Stimulated activated CD4-positive, alpha-beta T cell treated with anti-CD3 and anti-CD28 coated beads, Interleukin-12 subunit alpha, Interleukin-12 subunit beta, amount 100 ng/mL, for 48 hours (primary cell): ENCODE measurements at places on chromosomes 3 and 15.

GRCh38 chr3:116048991-116049390 lies 396.3 kb downstream of the LSAMP start:
- no peak for DNase-seq

DNA sequence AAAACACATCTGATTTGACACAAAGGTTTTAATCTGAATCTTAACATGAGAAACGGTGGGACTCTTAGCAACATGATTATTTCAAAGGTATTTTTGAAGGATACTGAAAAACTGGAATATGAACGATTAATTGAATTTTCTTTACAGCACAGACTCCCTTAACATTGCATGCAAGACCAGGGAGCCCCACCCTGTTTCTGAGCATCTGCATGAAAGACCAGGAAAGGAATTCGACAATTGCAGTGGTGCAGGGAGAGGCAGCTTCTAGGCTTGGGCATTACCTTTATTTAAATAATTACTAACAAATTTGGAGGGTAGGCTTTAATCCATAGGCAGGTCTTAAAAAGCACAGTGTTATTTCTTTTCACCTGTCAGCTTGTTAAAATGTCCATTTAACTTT lies 240.6 kb upstream of the TOPAZ1 start:
- no peak for DNase-seq

DNA sequence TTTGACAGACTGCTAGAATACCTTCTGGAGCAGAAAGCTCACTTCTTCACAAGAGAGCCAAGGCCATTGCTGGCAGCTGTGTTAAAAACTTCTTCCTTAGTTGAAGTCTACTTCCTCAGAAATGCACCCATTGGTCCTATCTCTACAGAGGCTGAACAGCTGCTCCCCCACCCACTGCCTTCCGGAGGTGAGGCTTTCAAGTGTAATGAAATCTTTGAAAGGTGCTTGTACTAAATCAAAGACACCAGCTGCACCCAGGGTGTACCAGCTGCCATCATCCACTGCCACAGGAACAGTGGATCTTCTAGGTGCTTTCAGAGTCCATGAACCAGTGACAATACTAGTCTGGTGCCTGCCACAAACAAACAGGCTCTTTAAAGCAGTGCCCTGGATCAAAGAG lies 26.4 kb upstream of the HERC1 start:
- DNase-seq = peak; percentile 20

DNA sequence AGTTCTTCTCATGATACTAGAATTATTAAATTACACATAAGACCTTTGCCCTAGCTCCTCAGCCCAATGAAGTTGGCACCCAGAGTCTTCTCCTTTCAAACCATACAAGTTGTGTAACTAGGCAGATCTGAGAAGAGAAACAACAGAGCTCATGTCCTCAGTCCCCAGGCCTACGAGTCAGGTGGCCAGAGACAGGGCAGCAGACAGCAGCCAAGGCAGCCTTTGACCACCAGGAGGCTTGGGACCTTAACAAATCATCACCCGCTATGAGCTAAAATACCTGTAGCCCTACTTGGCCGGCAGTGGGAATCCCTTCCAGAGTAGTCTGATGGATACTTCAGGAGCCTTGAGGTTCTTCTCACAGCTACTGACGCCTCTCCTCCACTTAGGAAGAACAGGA lies 18.3 kb downstream of the STIMATE start:
- DNase-seq = no peak

DNA sequence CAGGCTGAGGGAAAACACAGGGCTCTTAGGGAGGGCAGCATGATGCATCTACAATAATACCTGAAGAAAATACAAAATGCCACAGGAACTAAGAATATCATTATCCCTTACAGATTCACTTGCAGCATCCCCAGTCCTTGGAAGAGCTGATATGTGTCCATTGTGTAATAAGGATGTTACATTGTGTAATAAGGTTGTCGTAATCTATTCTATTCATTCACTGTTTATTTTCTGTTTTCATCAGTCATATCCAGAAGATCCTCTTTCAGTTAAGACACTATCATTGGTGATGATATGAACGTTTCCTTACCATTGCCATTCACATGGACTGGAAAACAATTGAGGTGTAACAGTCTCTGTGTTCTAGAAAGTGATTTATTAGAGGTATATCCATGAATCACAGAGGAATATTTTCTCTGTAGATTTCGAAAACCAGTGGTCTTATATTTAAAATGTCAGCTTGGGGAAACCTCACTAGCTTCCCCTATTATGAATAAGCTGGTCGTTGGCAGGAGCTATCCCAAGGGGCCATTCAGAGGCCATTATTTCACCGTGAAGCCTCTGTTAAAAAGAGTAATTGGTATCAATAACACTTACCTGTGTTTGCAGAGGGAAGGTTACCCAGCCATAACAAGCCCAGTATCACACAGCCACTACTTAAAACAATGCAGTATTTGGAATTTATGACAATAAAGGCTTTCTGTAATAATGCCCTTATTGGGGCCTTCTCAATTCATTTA lies 241.1 kb downstream of the ZNF385D start:
- no peak for DNase-seq

- DNase-seq = no peak
Measured at GRCh38 chr15:30671309-30671708, 45.4 kb downstream of the ARHGAP11B start.

- DNase-seq = no peak
Measured at GRCh38 chr3:1578124-1578806, 485.4 kb downstream of the CNTN6 start.

- no peak for DNase-seq
Measured at GRCh38 chr15:89812011-89812846, 2.4 kb downstream of the ANPEP start.

DNA sequence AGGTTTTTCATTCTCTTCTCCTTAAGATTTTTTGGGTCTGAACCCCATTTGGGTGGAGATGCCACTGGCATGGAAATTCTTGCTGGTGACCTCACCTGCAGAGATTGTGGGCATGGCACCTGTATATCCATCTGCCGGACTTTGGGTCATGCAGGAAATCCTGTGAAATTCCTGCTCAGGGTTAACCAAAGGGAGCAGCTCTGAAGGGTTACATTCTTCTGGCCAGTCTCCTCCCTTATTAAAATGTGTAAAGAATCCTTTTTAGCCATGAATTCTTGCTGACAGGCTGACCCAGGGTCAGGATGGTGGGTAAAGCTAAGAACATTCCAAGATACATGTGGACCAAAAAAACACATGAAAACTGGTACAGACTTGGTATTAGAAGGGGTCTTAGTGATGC lies 27.4 kb downstream of the ARHGEF26 start:
- DNase-seq = no peak

DNA sequence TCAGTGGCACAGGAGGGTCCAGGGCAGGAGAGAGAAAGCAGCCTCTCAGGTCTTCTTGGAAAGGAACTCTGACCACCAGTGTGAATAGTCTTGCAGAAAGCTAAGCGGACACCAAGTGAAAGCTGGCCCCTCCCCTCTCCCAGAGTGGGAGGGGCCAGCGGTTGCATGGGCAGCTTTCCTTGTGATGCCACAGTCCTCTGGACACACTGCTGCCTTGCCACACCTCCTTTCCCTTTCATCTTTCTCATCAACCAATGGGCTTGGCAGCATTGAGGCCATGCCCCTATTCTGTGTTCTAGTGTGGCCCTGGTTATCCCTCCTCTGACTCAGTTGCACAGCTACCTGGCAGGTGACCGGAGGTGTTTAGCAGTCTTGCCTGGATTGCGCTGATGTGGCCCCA lies 49.7 kb upstream of the GOLGA6B start:
- no peak for DNase-seq

DNA sequence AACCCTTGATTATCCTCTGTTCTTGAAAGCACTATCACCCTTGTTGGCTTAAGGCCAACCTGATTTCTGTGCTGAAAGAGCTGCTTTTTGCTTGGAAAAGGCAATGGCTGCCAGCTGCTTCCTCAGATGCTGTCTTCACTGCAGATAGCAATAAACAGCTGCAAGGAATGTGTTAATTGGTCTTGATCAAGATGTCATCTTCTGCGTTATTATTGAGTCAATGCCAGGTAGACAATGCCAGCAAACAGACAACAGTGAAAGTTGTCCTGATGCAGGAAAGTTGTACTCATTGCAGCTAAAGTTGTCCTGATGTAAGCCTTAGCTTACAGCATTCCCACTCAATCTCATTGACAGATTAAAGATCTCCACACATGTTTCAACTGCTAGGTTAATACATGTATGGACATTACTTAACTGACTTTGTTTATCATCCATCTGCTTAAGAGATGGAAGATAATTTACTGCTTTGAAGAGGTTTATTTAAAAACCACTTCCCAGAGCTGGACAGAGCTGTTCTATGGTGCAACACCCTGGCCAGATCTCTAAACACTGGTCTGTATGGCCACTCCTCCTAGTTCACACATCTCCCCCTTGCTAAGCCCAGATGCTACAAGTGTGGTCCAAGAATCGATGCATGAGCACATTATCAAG lies 251.0 kb upstream of the MCTP2 start:
- DNase-seq = no peak
